ENCODE measurements at places on chromosomes 5 and 9.

GRCh38 chr9:8270235-8270634, 470.7 kb upstream of the DMAC1 start:
- no peak for DNase-seq

DNA sequence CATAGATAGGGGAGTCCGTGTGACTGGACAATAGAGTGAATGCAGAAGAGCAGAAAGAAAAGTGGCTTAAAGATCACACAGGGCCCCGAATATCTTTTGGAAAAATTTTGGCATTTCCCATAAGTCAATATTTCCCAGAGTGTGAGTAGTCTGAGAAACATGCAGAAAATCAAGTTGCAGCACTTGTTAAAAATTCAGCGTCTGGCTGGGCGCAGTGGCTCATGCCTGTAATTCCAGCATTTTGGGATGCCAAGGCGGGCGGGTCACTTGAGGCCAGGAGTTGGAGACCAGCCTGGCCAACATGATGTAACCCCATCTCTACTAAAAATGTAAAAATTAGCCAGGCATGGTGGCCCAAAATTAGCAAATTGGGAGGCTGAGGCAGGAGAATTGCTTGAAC, 227.0 kb downstream of the DRD1 start:
- no peak for DNase-seq

- no peak for DNase-seq
Observed at GRCh38 chr5:66012271-66012670, 85.9 kb downstream of the ERBIN start.

DNA sequence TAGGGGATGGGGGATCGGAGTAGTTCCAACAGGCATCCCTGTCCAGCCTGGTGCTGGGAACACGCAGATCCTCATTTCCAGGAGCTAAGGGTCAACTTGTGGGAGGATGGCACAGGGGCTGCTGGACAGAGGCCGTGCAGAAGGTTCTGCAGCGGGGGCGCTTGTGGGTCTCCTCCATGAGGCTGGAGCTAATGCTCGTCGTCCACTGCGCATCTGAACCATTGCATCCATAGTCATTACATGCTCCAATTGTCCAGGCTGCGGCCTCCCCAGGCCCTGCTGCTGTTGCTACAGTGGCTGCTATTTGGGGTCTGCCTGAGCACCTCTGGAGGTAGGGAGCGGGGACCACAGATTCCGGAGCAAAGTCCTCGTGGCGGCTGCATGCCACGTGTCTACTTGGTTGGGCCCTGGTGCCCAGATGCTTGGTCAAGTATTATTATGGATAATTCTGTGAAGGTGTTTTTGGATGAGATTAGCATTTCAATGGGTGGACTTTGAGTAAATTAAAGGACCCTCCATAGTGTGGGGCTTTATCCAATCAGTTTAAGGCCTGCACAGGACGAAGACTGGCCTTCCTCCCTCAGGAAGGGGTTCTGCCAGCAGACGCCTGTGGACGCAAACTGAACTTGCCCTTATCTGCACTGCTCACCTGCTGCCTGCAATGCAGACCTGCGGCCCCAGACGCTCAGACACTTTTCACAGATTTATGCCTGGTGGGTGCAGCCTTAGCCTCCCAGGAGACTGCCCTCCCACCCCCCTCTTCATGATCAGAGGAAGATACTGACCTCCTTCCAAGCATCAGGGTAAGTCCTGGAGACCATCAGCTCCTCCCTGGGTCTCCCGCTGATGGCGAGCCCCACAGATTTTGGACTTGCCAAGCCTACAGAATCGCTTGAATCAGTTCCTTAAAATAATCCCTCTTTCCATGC, 127.5 kb upstream of the IRX4 start:
- no peak for DNase-seq

- DNase-seq, result no peak
Observed at GRCh38 chr5:85357309-85357708, 972.6 kb upstream of the EDIL3 start.

- DNase-seq, result no peak
Observed at GRCh38 chr9:38441347-38442085, 17.3 kb upstream of the IGFBPL1 start.

GRCh38 chr9:114806526-114806900, 674 bp upstream of the TNFSF15 start:
- no peak for DNase-seq

DNA sequence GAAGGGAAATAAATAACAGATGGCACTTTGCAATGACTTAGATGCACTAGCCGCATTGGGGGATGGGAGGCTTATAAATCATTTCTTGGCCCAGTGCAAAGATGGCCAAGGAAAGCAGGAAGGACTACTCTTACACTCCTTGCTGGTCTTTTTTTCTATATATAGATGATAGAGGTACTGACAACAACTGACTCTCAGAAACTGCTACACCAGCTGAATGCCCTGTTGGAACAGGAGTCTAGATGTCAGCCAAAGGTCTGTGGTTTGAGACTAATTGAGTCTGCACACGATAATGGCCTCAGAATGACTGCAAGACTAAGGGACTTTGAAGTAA, 1.7 kb downstream of the CCNG1 start:
- peak; percentile 78 for DNase-seq

DNA sequence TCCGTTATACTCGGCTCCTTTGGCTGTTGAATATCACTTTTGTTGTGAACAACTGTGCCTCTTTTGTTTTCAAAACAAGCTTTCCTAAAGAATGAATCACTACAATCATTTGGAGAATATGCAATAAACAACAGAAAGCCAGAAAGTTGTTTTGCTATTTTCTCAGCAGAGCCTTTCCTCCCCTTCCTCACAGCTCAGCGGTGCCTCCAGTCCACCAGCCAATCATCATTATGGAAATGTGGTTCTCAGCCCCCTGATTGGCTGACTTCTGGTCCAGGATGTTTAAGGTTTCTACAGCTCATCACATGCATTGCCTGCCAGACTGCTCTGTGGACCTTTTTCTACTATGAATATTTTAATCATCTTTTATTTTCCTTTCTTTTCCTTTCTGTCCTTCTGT, 9.1 kb upstream of the ZNF608 start:
- DNase-seq, result peak; percentile 6

DNA sequence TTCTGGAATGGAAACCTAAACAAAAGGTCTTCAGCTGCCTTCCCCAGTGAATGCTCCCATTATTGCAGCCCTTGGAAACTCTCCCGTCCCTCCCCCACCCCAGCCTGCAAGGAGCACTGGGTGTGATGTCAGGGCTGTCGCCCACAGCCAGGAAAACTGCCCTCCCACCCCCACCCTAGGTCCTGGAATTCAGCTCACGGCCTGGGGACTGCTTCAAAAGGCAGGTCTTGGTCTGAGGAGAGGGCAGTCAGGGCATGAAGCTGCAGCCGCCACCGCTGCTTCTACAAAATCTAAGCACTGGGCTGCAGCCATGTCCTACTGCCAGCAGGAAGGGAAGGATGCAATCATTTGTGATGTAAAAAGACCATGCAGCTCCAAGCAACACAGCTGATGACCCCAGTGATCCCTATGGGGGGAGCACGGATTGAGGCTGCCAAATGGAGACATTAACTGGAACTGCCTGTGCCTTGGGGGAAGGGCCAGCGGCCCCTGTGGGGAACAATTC, 11.4 kb downstream of the GRHPR start:
- DNase-seq, result no peak

DNA sequence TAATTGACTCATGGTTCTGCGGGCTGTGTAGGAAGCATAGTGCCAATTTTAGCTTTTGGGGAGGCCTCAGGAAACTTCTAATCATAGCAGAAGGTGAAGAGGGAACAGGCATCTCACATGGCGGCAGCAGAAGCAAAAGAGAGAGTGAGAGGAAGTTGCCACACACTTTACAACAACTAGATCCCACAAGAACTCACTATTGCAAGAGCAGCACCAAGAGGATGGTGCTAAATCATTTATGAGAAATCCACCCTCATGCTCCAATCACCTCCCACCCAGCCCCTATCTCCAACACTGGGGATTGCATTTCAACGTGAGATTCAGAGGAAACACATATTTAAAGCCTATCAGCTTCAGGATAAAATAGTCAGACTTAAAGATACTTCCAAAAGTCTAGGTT, 36.1 kb upstream of the LPAR1 start:
- peak; percentile 92 for DNase-seq

DNA sequence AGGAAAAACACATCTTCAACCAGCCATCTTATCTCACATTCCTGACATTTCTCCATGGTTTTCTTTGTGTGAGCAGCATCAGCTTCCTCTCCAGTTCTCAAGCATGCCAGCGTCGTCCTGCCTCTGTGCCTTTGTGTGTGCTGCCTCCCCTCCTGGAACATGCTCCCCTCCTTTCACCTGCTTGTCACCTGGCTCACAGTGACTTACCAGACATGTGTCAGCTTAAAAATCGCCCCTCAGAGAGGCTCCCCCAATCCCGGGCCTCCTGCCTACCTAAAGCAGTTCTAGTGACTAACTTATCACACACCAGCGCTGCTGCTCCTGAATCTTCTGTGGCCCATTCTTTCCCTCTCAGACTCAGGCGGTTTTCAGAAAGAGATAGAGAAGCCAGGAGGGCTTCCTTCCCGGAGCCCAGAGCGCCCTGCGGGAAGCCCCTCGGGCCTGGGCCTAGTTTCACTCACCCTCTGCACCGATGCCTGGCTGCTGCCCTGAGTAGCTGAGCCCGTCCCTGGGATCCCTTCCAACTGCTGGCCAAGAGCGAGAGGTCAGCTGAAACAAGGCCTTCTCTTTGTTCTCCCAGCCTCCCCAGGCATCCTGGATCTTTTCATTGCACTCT, 51.1 kb upstream of the MVB12B start:
- DNase-seq, result no peak

DNA sequence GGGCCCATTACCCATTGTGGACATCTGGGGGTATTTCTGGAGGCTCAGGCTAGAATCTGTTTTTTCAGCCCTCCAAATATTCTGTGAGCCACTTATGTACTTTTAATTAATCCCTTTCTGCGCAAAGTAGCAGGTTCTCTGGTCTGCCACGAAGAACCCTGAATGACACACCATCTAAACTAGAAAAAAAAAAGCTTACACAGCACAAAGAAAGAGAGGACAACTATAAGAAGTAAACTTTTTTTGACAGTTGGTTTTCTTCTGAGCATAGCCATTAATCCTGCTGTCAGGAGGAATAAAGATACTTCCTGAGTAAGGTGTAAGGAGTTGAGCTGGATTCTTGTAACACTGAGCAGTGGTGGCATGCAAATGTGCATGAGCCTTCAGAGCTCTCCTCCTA, 327.5 kb downstream of the TMEM232 start:
- no peak for DNase-seq

- DNase-seq, result no peak
Observed at GRCh38 chr5:123785162-123786071, 273.4 kb downstream of the CSNK1G3 start.

GRCh38 chr5:96885518-96886338, 9.4 kb downstream of the ERAP2 start:
- peak; percentile 79 for DNase-seq

- DNase-seq, result peak; percentile 67
Observed at GRCh38 chr9:128026773-128027541, 40.2 kb downstream of the NAIF1 start.

DNA sequence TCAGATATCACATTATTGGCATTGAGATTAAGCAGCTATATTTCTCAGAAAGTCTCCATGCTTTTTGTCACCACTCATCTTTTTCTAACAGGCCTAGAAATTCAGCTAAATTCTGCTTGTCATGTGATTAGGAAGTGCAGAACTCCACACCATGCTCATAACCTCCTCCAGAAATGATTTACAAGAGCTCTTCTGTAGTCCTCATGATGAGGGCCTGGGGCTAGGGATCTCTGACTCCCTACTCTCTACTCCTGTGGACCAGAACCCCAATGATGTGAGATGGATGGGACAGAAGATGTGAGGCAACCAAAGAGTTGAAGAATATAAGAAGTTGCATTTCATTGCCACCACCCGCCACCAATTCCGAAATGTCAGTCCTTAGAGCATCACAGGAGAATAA, 16.5 kb upstream of the SIL1 start:
- no peak for DNase-seq

- DNase-seq, result peak; percentile 28
Observed at GRCh38 chr9:124660341-124660801, 110.7 kb downstream of the NR6A1 start.
